CD4-positive, alpha-beta T cell treated with Interleukin-4 for 1 hour (primary cell): ENCODE measurements at places on chromosomes 12 and 14.
A peak's percentile ranks its signal among the peaks of the same experiment; 100 is the strongest.

DNA sequence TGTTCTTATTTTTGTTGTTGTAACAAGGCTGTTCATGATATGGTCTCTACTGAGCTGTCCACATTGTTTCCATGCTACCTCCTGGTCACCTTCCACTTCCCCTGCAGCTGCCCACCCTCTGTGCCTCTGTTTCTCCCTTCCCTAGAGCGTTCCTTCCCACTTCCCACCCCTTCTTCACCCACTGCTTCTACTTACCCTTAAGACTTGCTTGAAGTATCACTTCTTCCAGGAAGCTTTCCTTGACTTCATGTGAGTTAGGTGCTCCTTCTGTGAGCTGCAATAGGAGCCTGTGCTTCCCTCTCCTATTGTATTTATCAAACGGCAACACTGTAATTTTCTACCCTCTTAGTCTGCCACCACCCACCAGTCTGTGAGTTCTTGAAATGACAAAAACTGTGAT is 286.8 kb upstream of the AMIGO2 start:
- no peak for DNase-seq

DNA sequence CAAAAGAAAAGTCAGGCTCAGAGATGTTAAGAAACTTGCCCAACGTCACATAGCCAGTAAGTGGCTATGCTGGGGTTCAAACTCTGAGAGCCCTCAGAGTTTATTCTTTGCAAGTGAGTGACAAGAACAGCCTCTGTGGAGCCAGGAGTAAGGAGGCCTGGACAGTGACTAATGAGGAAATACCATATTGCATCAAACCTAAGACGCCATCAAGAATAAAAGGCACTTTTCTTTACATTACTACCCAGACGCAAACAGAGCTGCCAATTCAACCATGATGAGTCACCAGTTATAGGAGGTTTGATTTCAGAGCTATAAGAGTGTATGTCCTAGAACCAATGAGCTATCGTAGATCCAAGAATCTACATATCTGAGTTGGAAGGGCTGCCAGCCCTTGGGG is 9.4 kb downstream of the TNFRSF1A start:
- DNase-seq, result no peak

GRCh38 chr12:18461758-18462157 is 200.4 kb downstream of the PIK3C2G start:
- no peak for DNase-seq

DNA sequence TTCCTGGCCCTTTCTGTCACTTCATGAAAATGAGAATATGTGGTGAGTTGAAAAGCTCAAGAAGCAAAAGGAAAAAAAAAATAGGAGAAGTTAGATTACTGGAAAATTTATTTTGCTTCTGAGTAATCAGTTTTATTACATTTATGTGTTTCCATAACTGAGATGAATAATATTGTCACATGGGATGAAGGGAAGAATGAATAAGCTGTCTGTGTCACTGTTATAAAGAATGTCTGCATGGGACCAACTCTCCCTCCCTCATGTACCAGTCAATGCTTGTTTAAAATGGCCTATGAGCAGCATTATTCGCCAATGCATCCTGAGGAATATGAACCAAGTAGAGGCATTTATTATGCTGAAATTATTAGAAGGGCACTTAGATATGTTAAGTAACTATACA is 246.3 kb downstream of the PRKD1 start:
- no peak for DNase-seq

DNA sequence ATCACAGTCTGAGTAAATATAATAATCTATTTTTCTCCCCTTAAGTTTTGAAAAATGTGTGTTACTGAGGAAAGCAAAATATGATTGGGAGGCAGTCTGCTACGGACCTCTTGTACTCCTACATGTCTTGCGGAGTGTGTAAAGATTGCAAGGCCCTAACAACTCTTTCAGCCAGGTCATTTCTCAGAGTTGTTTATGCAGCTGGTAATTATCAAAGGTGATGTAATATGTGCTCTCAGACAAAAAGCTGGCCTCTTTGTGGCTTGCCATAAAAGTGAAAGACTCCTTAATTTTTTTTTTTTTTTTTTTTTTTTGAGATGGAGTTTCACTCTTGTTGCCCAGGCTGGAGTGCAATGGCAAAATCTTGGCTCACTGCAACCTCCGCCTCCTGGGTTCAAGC is 40.5 kb upstream of the MON2 start:
- DNase-seq, result no peak

- DNase-seq, result no peak
Observed at GRCh38 chr12:104355630-104356029, 52.1 kb downstream of the EID3 start.

- DNase-seq, result no peak
Observed at GRCh38 chr14:104731320-104732294, 7.6 kb downstream of the ADSS1 start.

- no peak for DNase-seq
Observed at GRCh38 chr12:121970581-121971300, 50.9 kb upstream of the BCL7A start.

GRCh38 chr12:50050119-50050385 is 7.3 kb upstream of the ASIC1 start:
- no peak for DNase-seq

- DNase-seq, result no peak
Observed at GRCh38 chr12:122503783-122504590, 3.3 kb upstream of the ZCCHC8 start.

DNA sequence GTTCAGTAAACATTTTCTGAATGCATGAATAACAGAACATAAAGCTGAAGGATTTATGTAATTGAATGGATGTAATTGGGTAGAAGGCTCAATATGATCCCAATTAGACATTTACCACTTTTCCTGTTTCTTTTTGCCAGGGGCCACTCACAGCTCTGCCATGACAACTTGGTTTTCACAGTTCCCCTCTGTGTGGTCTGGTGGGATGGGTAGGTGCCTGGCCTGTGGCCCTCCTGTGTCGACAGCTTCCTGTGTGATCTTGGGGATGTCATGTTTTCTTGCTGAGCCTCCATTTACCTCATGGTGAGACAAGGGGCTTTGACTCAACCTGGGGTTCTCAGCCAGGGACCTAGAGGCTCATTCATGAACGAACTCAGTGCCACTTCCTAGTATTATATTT is 12.6 kb upstream of the SERPINA10 start:
- no peak for DNase-seq

- DNase-seq, result no peak
Observed at GRCh38 chr12:19168644-19169043, 39.1 kb downstream of the PLEKHA5 start.

DNA sequence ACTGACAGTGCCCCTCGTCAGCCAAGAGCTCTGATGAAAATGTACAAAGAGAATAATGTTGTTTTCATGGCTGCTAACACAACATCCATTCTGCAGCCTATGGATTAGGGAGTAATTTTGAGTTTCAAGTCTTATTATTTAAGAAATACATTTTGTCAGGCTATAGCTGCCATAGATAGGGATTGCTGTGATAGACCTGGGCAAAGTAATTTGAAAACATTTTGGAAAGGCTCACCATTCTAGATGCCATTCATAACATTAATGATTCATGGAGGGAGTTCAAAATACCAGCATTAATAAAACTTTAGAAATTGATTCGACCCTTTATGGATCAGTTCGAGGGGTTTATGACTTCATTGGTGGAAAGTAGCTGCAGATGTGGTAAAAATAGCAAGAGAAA is 149.8 kb downstream of the GPHN start:
- no peak for DNase-seq

GRCh38 chr12:89122852-89123251 is 229.4 kb downstream of the DUSP6 start:
- no peak for DNase-seq

GRCh38 chr12:111773801-111774551 is 7.2 kb downstream of the ALDH2 start:
- DNase-seq, result peak; percentile 55

GRCh38 chr12:49893753-49894750 is 9.6 kb downstream of the FAIM2 start:
- no peak for DNase-seq
